ENCODE measurements at places on chromosomes 3 and 15.

GRCh38 chr3:30199096-30199759 is 407.2 kb upstream of the TGFBR2 start:
- peak; percentile 72 for DNase-seq

DNA sequence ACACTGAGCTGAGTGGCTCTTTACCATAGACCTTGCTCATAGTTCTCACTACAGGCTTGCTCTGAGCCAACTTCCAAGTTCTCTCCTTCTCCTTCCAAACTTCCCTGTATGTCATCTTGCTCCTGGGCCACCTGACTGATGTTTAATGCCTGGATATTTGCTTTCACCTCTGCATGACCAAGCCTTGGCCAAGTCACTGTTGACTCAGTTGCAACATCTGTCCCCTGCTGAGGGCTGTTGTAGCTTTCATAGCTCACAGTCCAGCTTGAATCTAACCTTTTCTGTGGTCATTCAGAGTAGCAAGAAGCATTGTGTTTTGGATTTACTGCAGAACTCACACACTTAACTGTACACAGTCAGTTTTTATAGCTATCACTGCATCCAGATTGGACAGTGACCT is 171.8 kb upstream of the ROPN1 start:
- DNase-seq = no peak

- peak; percentile 3 for DNase-seq
These were observed 408.6 kb downstream of the GBE1 start for GRCh38 chr3:81352867-81353266.

DNA sequence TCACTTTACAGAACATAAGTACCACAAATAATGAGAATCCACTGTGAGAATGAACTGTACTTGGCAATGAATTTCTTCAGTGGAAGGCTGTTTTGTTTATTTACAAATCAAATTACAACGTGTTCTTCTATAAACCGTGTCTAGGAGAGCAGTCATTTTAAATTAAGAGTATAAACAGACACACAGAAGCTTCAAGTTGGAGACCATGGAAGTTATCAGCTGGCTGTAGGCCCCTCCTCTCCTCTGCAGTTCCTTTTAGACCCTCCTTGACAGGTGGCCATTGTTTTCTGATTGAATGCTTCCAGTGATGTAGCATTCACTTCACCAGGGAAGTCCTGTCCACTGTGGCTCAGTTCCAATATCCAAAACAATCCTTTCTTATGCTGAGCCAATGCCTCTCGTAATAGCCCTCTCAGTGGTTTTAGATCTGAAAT is 7.3 kb upstream of the MAPK6 start:
- DNase-seq = no peak

GRCh38 chr15:99509686-99510461 is 55.9 kb upstream of the MEF2A start:
- DNase-seq = peak; percentile 96

DNA sequence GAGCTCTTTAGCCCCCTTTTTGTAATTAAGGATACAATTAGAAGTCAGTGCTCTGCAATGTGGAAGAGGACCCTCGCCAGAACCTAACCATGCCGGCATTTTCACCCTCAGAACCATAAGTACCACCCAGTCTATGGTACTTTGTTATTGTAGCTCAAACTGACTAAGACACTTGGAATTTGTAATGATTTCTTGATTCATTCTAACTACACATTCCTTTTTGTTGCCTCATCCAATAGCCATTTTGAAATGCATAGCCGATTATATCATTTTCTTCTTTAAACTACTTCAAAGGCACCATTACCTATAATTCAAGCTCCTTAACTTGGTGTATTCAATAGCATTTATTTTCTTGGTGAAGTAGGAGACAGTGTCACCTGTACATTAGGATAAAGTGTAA is 61.4 kb downstream of the GLB1 start:
- no peak for DNase-seq

- no peak for DNase-seq
These were observed 26.0 kb downstream of the MUC20 start for GRCh38 chr3:195746751-195747150.
